Stimulated activated naive CD8-positive, alpha-beta T cell treated with anti-CD3 and anti-CD28 coated beads, Interleukin-15, Interleukin-2, amounts not matched to agents 100 U/mL and 50 U/mL, for 24 hours (primary cell): ENCODE measurements at places on chromosomes 12 and 14.

- DNase-seq = no peak
These were observed 343.2 kb downstream of the ZFP36L1 start for GRCh38 chr14:68449561-68450181.

GRCh38 chr12:38159092-38159551 is 157.5 kb upstream of the ALG10B start:
- DNase-seq = no peak

GRCh38 chr12:15688202-15688736 is 100.9 kb downstream of the EPS8 start:
- DNase-seq = no peak

DNA sequence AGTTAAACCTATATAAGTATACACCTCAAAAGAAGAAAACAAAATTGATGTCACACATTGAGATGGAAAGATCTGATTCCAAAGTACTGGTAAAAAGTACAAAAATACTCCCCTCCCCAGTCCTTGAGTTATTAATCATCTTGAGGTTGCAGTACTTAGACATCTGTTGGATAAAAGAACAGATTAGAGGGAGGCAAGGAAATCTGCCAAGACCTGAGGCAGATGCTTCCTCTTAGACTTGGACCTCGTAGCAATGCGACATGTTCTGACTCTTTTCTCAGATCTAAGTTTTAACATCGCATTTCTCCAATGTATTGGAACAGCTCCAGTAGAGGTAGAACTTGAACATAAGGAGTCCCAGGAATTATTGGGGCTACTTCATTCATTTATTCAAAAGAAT is 187.9 kb upstream of the GRIN2B start:
- no peak for DNase-seq

DNA sequence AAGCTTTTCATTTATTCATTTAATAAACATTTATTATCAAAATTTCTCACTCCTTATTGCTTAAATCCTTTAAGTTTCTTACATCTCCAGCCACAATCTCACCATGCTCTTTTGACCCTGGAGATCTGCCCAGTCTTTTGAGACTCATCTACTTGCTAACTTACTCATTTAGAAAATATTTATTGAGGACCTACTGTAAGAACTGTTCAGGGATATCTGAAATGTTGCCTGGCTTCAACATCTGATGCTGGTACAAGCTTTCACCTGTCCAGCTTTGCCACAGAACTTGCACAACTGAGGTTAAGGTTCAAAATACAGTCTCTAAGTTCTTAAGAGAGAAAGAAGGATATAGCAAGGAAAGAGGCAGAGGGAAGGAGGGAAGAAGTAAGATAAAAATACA is 17.5 kb upstream of the GXYLT1 start:
- DNase-seq = no peak

- DNase-seq = no peak
These were observed 41.7 kb downstream of the SUSD6 start for GRCh38 chr14:69652942-69653684.

- DNase-seq = no peak
These were observed 13.0 kb downstream of the SAMD15 start for GRCh38 chr14:77390188-77390587.

DNA sequence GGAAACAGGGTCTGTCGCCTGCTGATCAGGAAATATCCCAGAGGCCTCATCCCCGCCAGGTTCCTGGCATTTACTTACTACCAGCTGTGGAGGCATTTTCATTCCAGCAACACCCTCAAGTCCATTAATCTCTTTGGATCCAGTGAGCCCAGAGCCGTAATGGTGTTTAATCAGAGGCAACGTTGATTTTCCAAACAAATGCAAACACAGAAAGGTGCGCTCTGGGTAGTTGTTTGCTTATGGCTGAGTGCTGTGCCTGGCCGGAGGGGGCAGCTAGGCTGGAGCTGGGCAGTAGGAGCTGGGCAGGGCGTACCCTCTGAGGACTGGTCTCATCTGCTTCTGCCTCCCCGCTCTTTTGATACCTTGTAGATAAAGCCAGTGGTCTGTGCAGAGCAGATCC is 110.6 kb downstream of the ADCK1 start:
- no peak for DNase-seq

DNA sequence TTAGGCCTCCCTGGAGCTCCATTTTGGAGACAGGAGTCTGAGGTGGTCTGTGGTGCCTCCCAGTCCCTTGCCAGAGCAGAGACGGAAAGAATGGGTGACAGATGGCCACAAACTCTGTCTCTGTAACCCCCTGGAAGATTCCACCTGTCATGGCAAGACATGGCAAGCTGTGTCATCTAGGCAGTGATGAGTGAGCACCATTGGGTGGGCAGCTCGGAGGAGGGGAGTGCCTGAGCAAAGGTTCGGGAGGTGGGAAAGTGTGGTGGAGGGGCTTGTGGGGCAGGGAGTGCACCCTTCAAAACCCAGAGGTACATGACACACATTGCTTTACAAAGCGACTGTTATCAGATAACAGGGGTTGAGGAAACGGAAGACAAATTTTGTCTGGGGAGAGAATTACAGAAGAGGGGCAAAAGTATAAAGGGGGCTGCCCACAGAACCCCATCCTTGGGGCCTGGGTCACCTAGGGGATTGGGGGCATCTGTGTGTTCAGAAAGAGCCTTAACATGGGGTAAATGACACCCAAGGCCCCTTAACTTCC is 3.5 kb downstream of the RIN3 start:
- DNase-seq = peak; percentile 59

GRCh38 chr14:103349982-103350381 is 15.9 kb downstream of the EIF5 start:
- no peak for DNase-seq

GRCh38 chr12:106769546-106769945 is 4.9 kb upstream of the RIC8B start:
- DNase-seq = no peak

- DNase-seq = no peak
These were observed 1.0 kb downstream of the MPHOSPH9 start for GRCh38 chr12:123231931-123232330.

DNA sequence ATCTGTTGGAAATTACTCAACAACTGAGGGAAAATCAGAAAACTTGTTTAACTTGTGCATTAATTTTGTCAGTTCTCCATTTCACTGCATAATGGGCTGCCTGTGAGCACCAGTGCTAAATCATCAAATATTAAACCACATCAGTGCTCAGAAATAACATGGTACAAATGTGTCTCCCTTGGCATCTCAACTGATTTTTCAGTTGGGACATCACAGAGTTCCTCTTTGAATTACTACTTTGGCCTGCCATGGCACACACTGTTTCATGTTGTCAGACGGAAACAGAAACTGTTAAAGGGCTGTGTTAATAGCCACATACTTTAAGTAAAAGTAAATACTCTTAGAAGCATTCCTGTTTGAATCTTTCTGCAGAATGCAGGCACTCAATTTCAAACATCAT is 42.1 kb upstream of the STRN3 start:
- no peak for DNase-seq
